ENCODE measurements at places on chromosomes 4 and X. TPM values are rescaled to one million over a fixed set of nuclear protein-coding genes. Genes with fewer than 3 reads are reported as not detected.

GRCh38 chr4:1533501-1534064 lies 127.3 kb upstream of the NKX1-1 start:
- no peak for DNase-seq

CDX4 gene
- not detected for polyA plus RNA-seq

DNA sequence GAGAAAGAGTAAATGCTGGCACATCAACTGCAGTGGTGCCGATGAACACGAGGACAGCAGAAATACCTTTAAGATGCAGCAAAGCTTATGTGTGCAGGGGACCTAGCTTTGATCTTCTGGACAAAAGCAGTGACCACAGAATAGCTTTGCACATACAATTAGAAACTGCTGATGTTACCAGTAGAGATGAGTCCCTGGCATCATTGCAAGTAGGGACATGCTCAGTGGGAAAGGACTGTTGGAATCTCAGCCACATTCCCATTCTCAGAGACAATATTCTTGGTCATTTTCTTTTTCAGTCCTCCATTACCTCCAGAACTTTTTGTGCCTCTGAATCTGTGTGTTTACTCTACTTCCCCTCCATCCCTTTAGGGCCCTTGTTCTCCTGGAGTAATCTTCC lies 16.9 kb upstream of the PDLIM3 start:
- DNase-seq, result no peak

- no peak for DNase-seq
Observed at GRCh38 chr4:115770046-115770543, 656.7 kb upstream of the NDST4 start.

DNA sequence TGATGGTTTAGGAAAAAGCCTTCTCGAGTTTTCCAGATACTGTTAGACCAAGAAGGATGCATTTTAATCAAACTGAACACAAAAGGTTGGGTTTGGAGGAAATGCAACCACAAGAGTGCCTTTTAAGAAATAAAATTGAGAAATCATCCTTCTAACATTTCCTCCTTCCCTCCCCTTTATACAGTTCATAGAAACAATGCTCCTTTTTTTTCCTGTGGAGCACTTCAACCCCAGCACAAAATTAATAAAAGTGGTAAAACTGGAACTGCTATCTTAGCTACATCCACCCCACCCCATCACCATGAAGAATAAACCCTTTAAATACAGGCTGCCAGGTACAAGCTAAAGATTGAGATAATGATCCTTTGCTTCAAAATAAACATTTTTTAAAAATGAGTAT lies 211.1 kb downstream of the RELL1 start:
- no peak for DNase-seq

DNA sequence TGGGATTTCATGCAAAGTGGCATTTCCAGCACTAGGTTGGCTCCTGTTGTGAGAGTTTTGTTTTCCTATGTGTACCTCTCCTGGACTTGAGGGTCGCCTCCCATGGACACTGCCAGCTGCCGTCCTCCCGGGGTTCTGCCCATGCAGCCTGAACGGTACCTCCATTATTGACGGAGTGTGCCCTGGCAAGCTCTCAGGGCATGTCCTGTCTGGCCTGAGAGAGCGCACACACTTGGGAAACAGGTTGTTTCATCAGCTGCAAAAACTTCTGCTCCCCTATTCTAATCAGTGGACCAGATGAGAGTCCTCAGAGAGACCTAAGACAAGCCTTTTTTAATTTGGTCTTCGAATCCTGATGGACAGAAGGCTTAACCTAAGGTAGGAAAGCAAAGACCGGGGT lies 56.6 kb upstream of the HOPX start:
- no peak for DNase-seq

GRCh38 chr4:150342945-150343344 lies 239.0 kb upstream of the MAB21L2 start:
- DNase-seq, result no peak

CXCL1 gene
- 1.4 TPM for polyA plus RNA-seq

- DNase-seq, result no peak
Observed at GRCh38 chr4:5926598-5926997, 33.7 kb upstream of the CRMP1 start.

PABPC5 gene
- 8.1 TPM for polyA plus RNA-seq
